GM20000 (cell line): ENCODE measurements at places on chromosomes 6 and 20.

DNA sequence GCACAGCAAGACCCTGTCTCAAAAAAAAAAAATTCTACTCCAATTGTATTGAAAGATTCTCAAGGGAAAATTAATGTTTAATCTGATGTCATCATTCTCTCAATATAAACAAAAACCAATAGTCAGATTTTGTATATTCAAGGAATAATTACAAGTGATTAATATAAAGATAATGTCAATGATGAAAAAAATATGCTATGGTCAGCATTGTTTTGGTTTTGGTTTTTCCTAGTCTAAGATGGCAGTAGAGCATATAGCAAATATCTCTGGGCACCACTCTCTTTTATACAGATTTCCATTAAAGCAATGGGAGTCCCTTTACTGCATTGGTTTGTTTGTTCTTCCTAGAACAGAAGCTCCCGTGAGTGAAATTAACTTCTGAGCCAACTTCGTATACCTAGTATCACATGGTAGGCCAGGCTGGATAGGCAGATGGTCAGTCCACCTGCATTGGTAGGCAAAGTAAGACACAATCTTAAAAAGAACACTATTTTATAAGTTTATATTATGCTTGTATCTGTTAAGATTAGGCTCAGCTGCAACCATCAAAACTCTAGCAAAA is 523.8 kb upstream of the JARID2 start:
- no peak for DNase-seq

DNA sequence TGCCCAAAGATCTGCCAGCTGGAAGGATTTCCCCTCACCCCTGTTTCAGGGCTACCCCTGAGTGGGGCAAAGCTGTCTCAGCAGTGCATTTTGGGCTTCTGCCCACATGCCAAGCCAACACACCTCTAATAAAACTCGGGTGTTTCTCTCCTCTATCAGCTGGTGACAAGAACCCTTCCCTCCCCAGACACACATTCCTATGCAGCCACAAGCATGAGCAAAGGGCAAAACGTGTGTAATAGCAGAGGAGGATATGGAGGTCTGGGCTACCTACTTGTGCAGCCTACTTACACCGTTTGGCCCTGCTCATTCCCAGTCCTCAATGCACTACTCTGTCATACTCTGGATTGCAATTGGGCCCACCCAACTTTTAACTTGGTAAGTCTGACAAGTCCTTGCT is 101.3 kb downstream of the IYD start:
- no peak for DNase-seq

DNA sequence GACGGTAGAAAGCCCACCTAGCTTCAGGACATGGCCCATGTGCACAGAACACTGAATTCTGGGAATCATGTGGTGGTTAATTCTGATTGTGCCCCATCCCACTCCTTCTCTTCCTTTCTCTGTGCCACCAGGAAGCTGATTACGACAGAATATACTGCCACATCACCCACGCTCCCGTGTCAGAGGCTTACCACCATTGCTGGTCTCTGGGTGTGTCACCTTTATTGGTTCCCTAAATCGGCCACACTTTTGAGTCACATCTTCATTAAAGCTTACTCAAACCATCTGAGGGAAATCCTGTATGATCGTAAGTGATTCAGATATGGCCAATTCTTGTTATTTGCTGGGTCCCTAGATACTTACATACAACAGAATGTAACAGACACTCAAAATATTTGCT is 3.1 kb downstream of the TRMT6 start:
- no peak for DNase-seq

GRCh38 chr20:30937790-30938189 is 319.7 kb upstream of the DEFB115 start:
- no peak for DNase-seq

- no peak for DNase-seq
Measured at GRCh38 chr20:63359164-63359934, 1.8 kb downstream of the CHRNA4 start.

- no peak for DNase-seq
Measured at GRCh38 chr20:5072756-5073659, 46.8 kb downstream of the PCNA start.

GRCh38 chr6:12077021-12077710 is 65.1 kb downstream of the HIVEP1 start:
- DNase-seq, result no peak

DNA sequence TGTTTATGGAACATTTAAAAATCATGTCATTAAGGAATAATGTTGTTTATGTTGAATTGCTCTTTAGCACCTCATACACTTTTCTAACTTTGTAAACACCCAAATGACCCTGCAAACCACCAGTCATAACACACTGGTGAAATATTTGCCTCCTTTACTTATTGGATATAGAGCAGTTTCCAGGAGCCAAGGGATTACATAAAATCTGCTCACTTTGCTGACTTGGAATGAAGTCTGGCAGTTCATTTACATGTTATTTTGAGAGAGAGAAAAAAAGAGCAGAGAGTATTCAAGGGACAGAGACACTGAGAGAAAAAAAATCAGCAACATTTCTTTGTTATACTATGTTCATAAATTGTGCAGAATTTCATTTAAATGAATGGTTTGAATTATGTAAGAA is 46.6 kb upstream of the DEFB112 start:
- no peak for DNase-seq

- no peak for DNase-seq
Measured at GRCh38 chr6:121639021-121639420, 203.6 kb downstream of the GJA1 start.

- DNase-seq, result no peak
Measured at GRCh38 chr6:53032849-53033248, 32.4 kb upstream of the FBXO9 start.

DNA sequence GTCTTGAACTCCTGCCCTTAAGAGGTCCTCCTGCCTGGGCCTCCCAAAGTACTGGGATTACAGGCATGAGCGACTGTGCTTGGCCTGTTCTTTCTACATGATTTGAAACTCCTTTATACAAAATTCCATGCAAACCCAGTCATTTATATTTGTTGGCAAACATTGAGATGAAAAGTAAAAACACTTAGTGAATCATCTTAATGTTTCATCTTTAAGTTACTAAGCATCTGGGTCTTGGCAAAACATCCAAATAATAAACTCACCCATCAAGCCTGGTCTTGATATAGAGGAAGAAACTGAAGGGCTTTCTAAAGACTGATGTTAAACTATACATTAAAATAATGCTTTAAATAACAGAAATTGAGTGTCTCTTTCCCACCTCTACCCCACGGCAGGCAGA is 95.1 kb downstream of the FUT9 start:
- DNase-seq, result no peak
